ENCODE measurements at places on chromosomes 2 and 18.

DNA sequence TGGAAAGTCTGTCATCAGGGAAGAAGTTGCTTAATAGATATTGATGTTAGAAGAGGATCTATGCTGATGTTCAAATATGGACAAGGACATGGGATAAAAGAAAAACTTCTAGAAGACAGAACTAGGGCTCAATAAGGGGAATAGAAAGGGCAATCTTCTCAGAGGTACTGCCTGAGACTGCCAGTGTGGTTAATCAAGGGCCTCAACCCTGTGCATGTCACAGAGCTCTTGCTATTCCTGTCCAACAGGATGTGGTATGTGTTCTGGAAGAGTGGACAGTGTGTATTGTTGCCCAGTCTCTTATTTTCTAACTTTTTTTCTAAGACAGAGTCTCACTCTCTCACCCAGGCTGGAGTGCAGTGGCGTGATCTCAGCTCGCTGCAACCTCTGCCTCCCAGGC is 27.8 kb upstream of the RNF125 start:
- no peak for DNase-seq

DNA sequence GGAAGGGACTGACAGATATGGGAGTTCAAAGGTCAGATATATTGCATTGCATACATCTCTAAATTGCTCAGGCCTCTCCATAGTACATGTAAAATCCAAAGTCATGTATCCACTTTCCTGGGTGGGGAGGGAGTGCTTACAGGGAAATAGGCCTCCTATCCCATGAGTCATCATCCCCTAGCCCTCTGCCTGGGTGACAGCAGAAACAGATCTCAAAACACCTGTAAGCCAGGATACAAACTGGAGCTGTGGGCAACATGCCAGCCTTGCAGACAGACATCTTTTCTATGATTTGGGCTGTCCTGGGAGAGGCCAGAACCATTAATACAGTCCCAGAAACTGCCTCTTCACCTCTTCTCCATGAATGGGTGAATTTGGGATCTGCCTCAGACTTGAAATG is 4.8 kb downstream of the ALK start:
- no peak for DNase-seq

- no peak for DNase-seq
These were observed 65.7 kb downstream of the COL4A3 start for GRCh38 chr2:227230151-227230550.

- DNase-seq: no peak
These were observed 27.9 kb downstream of the IL37 start for GRCh38 chr2:112938904-112939303.

DNA sequence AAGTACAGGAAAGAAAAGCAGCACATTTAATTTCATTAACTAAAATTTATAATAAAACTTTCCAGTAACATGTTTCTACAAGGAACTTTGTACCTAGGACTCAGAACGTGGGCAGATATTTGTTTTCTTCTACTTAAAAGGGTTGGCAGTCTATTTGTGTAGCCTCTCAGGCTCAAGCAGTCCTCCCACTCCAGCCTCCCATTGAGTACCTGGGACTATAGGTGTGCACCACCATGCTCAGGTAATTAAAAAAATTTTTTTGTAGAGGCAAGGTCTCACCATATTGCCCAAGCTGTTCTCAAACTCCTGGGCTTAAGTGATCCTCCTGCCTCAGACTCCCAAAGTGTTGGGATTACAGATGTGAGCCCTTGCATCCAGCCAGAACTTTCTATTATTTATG is 36.8 kb downstream of the UGP2 start:
- DNase-seq: no peak

DNA sequence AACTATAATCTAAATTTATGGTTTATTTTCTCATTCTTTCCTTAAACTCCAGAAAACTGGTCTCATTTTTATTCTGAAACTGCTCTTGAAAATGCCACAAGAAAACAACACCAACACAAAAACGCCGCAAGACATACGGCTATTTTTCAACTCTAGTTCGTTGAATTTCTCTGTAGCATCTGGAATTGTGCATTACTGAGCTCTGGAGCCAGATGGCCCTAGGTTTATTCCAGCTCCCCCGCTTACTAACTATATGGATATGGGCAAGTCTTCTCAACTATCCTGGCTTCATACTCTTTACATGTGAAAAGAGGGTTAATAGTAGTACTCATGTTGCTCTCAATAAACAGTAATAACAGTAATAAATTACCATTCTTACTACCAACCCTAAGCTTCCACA is 19.9 kb downstream of the FAM98A start:
- DNase-seq: no peak

- no peak for DNase-seq
These were observed 82.8 kb downstream of the SLC25A12 start for GRCh38 chr2:171811245-171811628.

DNA sequence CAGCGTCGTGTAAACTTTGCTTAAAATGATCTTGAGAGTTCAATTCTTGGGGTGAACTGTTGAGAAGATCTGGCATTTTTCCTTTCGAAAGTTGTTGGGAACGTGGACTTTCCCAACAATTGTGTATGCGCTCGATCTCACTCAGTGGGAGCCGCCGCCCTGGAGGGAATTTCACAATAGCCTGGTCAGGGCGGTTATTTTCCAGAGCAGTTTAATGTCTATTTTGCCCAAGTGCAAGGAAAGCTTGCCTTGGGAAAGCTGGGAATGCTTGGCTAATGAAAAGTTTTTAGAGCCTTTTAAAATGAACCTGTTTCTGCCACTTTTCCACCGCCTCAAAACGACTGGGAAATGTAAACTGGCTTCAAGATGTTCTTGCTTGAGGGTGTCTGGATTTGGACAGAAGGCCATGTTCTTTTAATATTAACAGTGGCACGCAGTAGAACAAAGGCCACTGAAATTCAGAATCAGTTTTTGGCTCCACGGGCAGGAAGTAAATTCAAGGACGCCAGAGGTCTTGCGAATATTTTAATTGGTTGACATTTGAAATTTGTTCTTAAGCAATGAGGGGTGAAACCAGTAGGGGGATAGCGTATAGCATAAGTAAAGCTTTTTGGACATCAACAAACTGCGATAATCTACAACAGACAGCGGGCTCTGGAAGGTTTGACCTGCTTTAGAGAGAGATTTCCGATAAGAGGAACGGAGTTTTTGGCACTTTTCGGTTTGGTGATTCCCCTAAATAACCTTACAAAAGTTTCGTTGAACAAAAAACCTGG is 1.2 kb downstream of the CFLAR start:
- DNase-seq: peak; percentile 83

DNA sequence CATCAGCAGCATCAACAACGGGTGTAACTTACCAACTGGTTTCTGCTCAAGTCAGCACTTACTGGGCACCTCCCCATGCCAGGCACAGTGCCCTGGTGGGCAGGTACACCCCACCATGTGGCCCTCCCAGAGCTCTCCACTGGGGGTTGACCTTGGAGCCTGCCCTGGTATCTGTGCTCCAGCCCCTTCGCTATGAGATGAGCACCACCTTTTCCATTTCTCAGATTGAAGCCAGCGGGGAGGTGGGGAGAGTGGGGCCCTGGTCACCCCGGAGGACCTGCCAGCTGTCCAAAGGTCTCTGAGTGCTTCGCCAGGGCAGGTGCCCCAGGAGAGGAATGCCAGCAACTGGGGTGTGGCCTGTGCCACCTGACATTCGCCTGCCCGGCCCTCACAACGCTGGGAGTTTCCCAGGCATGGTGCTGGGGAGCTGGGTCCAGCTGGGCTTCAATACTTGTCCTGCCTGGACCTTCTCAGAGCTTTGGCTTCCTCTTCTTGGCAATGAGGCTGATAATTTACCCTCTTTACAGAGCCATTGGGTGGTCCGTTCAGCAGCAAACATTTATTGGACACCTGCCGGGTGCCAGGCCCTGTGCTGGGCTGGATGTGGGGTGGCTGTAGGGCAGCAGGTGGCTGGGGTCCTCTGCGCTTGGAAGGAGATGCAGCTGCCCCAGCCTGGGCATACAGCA is 5.9 kb upstream of the ZAP70 start:
- DNase-seq: no peak

GRCh38 chr2:58635801-58636375 is 394.8 kb upstream of the FANCL start:
- DNase-seq: no peak

- DNase-seq: no peak
These were observed 28.8 kb upstream of the SIX3 start for GRCh38 chr2:44912660-44913059.

DNA sequence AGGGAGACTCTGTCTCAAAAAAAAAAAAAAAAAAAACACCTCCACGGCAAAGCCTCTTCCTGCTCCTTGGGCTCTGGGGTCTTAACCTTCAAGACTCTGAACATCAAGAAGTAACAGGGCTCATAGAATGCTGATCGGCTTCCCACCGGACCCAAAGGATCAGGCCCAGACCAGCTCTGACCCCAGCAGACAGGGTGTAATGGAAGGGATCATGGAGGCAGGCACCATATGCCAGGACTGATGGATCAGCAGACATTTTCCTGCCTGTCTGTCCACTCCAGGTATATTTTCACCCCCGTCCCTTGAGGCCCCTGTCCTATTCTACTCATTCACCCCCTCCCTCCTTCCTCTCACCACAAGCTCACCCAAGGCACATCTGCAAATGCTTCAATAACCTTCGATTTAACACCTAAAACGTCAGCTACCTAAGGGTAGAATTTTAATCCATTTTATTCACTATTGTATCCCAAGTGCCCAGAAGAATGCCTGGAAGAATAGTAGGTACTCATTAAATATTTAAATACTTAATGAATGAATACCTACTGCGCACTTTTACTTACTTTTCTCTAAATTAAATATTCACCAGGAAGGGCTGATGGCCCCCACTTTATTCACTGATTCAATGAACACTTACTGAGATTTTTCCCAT is 4.6 kb upstream of the SPEG start:
- DNase-seq: no peak

- no peak for DNase-seq
These were observed 223.3 kb downstream of the FBXO15 start for GRCh38 chr18:73924307-73924706.

DNA sequence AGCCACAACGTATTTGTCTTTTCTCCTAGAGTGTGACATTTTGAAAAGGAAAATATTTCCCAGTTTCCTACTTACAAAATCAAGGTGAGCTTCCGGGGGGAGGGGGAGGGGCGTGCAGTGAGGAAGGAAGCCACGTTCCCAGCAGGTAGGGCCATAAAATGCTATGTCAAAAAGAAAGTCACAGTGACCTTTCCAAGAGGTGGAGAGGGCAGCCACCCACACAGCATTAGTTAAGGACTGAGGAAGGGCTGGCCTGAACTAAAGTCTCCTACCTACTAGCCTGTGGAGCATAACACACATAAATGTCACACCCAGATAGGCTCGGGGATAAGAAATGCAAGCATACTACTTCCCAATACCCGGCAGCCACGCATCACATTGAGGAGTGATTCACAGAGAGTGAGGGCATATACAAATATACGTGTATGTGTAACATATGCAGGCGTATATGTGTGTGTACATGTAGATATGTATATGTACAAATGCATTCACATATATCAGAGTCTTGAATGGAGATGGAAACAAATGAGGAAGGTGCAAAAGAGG is 191.1 kb downstream of the STK39 start:
- no peak for DNase-seq

- DNase-seq: no peak
These were observed 211.0 kb downstream of the AKAIN1 start for GRCh38 chr18:4986066-4986465.

- DNase-seq: no peak
These were observed 262.6 kb upstream of the THUMPD2 start for GRCh38 chr2:40041422-40042382.

GRCh38 chr2:167980439-167980838 is 267.0 kb downstream of the STK39 start:
- no peak for DNase-seq

DNA sequence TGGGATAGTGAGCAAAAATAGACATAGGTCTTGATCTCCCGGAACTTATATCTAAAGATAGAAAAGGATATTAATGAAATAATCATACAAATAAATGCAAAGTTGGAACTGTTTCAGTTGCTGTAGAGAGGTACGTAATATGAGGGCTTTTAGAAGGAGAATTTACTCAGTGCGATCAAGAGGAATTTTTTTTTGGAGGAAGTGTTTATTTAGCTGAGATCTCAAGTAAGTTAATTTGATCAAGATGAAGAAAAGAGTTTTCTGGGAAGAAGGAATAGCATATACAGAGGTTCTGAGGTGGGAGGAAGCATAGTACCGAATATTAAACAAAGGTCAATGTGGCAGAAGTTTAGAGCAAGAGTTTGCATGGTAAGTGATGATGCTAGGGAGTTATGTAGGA is 11.3 kb downstream of the MBD5 start:
- no peak for DNase-seq

- no peak for DNase-seq
These were observed 190.7 kb downstream of the GBX2 start for GRCh38 chr2:235977445-235977844.

DNA sequence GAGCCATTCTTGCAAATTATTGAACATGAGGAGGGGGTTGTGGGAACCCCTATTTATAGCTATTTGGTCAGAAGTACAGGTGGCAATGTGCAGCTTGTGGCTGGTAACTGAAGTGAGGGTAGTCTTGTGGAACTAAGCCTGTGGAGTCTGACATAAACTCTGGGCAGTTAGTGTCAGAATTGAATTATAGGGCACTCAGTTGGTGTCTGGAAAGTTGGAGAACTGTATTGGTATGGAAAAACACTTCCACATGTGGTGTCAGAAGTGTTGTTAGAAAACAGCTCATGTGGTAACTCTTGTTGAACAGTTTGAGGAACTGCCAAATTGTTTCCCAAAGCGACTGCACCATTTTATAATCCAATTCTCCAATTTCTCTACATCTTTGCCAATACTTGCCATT is 7.5 kb downstream of the RALBP1 start:
- DNase-seq: no peak

DNA sequence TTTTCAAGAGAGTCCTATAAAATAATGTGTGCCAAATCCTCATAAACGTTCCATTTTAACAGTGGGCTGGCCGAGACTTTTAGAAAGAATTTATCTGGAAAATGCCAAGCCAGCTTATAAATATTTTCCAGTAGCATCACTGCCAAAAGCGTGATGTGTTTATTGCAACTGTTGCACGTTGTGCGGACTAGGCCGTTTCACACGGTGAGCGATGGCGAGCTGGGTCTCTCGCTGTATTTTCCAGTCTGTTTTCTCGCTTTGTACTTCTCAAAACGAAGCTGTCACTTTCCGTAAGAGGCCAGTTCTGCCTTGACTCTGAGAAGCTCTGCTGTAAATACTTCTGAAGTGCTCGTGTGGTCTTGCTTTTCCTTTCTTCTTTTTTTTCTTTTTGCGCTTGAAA is 65.0 kb upstream of the ZNF236 start:
- DNase-seq: no peak

GRCh38 chr18:23223641-23224040 is 88.4 kb downstream of the CABLES1 start:
- DNase-seq: no peak

- peak; percentile 46 for DNase-seq
These were observed 2.3 kb upstream of the GATA6 start for GRCh38 chr18:22167091-22167470.
